ENCODE measurements at places on chromosomes 13 and 19. TPM values are rescaled to one million over a fixed set of nuclear protein-coding genes. Genes with fewer than 3 reads are reported as not detected.

- peak; percentile 7 for DNase-seq
- no peak overlapping the region for H3K4me3 ChIP-seq
- H3K27ac ChIP-seq: no peak overlapping the region
- H3K36me3 ChIP-seq: no peaks in the 10 kb centered on the region
- H3K4me1 ChIP-seq: peaks cover 9% of the 10 kb centered on the region
Measured at GRCh38 chr13:41458761-41459431, 1.5 kb downstream of the RGCC start.

DNA sequence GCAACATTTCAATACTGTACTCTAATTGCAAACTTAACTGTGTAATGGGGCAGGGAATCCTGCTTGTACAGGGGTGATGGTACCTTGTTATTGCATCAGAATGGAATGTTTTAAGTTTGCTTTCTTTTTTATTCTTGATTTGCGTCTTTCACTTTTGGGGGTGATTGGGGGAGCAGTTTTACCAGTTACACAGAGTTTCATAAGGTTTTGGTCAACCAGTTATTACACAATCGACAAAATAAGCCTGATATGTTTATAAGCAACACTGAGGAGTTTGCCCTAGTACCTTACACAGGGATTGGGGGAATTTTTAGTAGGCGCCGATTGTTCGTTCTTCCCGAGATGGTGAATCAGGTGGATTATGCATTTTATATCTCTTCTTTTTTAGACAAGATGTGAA, 2.7 kb downstream of the KLF5 start:
- DNase-seq: no peak
- peak overlapping the region; percentile 67 for H3K4me3 ChIP-seq
- peaks cover 21% of the 10 kb centered on the region for H3K4me1 ChIP-seq
- peak overlapping the region; percentile 93 for H3K27ac ChIP-seq
- peaks cover 4% of the 10 kb centered on the region for H3K36me3 ChIP-seq

DNA sequence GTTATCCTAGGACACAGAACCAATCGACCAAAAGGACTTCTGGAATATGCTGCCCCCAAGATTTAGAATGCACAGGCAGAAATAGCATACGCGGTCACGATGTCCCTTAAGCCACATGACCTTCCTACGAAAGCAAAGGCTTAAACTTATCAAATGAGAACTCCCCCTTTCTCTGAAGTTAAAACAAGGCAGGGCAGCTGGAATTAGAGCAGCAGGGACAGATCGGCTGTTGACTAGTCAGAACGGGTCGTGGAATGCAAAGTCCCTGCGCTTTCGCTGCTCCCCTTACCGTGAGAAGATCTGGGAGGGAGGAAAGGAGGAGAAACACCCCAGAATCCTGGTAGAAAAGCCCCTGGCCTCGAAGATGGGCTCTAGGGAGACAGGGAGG, 799 bp upstream of the USPL1 start:
- DNase-seq: peak; percentile 69
- H3K36me3 ChIP-seq: no peaks in the 10 kb centered on the region
- H3K4me3 ChIP-seq: peak overlapping the region; percentile 49
- H3K27ac ChIP-seq: peak overlapping the region; percentile 100
- H3K4me1 ChIP-seq: peaks cover 26% of the 10 kb centered on the region

DNA sequence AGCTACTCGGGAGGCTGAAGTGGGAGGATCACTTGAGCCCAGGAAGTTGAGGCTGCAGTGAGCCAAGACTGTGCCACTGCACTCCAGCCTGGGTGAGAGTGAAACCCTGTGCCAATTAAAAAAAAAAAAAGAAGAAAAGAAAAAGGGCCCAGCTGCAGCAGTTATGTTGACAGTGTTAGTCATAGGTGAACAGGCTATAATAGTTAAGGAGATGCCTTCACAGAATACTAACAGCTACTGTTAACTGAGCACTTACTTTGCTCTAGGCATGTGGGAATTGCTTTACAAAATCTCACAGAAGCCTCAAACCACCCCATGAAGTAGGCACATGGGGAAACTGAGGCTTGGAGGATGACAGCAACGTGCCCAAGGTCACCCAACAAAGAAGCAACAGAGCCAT, 3.9 kb downstream of the FBXO17 start:
- no peaks in the 10 kb centered on the region for H3K36me3 ChIP-seq
- peaks cover 5% of the 10 kb centered on the region for H3K27me3 ChIP-seq
- peaks cover 7% of the 10 kb centered on the region for H3K4me1 ChIP-seq
- H3K4me3 ChIP-seq: no peak overlapping the region

- DNase-seq: peak; percentile 80
- peak overlapping the region; percentile 44 for H3K27ac ChIP-seq
- H3K27me3 ChIP-seq: no peaks in the 10 kb centered on the region
- H3K4me3 ChIP-seq: no peak overlapping the region
- H3K36me3 ChIP-seq: no peaks in the 10 kb centered on the region
Measured at GRCh38 chr19:28840891-28841290, 372.1 kb downstream of the UQCRFS1 start.

Gene SIGLEC12
- total RNA-seq: not detected

DNA sequence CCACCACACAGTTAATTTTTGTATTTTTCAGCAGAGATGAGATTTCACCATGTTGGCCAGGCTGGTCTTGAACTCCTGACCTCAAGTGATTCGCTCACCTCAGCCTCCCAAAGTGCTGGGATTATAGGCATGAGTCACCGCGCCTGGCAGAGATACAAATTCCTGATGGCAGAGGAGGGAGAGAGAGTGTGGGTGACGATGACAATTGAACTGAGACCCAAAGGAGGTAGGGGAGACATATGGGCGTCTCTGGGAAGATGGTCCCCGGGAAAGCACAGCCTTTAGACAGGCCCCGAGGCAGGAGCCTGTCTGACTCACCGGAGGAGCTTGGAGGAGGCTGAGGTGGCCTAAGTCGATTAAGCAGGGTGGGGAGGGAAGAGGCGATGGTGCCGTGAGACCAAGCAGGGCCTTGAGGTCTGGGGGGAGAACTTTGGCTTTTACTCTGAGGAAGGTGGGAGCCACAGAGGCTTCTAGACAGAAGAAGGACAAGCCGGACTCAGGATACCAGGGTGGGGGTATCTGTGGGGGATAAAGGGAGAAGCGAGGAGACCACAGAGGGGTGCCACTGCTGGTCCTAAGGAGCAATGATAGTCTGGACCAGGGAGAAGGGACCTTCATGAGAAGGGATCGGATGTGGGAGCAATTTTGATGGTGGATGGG, 38.2 kb downstream of the ARRDC2 start:
- H3K4me3 ChIP-seq: no peak overlapping the region
- H3K27ac ChIP-seq: peak overlapping the region; percentile 28
- H3K4me1 ChIP-seq: peaks cover 36% of the 10 kb centered on the region
- no peaks in the 10 kb centered on the region for H3K27me3 ChIP-seq

Gene EBI3
- 4.5 TPM for total RNA-seq

Gene MEIS3
- 6.0 TPM for total RNA-seq

- H3K4me3 ChIP-seq: no peak overlapping the region
- DNase-seq: peak; percentile 28
- H3K27ac ChIP-seq: no peak overlapping the region
- H3K4me1 ChIP-seq: peaks cover 3% of the 10 kb centered on the region
- H3K36me3 ChIP-seq: no peaks in the 10 kb centered on the region
- H3K27me3 ChIP-seq: no peaks in the 10 kb centered on the region
Measured at GRCh38 chr13:49214917-49215376, 5.2 kb upstream of the MLNR start.

GRCh38 chr19:28466107-28467045, 746.6 kb downstream of the UQCRFS1 start:
- no peak overlapping the region for H3K27ac ChIP-seq
- H3K27me3 ChIP-seq: no peaks in the 10 kb centered on the region
- peaks cover 7% of the 10 kb centered on the region for H3K4me1 ChIP-seq
- no peaks in the 10 kb centered on the region for H3K36me3 ChIP-seq
- H3K4me3 ChIP-seq: no peak overlapping the region
